GM23338 (cell line): ENCODE measurements at places on chromosomes 4 and X. TPM values are rescaled to one million over a fixed set of nuclear protein-coding genes. Genes with fewer than 3 reads are reported as not detected.

Gene IL21
- not detected in 2 replicates for total RNA-seq

Gene SPANXN3
- total RNA-seq, result not detected in 2 replicates

Gene SYNPO2
- 3.1 and 3.4 TPM in 2 replicates for total RNA-seq

Gene WNK3
- total RNA-seq, result 27.4 and 27.6 TPM in 2 replicates

Gene TREX2
- 1.7 and 4.6 TPM in 2 replicates for total RNA-seq

Gene SPANXA1
- total RNA-seq, result 0.45 TPM in 1 of 2 replicates, not detected in the other

Gene DTHD1
- not detected in 2 replicates for total RNA-seq

Gene AFM
- total RNA-seq, result not detected in 2 replicates

Gene TIGD4
- total RNA-seq, result 1.7 and 2.8 TPM in 2 replicates

Gene KIF4A
- total RNA-seq, result 27.6 and 30.6 TPM in 2 replicates

DNA sequence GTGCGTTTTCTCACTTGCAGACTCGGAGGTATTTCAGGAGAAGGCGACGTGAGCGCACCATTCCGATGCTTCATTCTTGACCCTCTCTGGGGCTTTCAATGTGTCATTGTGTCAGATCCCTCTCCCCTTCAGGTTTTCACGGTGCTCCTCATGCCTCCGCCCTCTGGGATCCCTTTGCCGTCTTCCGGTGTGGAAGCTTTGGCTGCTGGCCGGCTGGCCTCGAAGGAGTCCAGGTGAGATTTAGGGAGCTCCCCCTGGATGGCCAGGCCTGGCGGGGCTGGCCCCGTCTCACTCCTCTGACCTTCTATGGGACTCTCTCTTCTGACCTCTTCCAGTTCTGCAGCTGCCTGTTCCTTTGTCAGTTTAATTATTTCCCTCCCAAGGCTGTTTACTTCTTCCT is 12.9 kb downstream of the SOD3 start:
- no peaks in the 10 kb centered on the region for H3K27me3 ChIP-seq
- DNase-seq, result no peak
- H3K27ac ChIP-seq, result no peak overlapping the region
- no peak overlapping the region for H3K4me3 ChIP-seq
- peaks cover 8% of the 10 kb centered on the region; the same call in 1 of the 2 replicates for H3K4me1 ChIP-seq
- no peaks in the 10 kb centered on the region for H3K36me3 ChIP-seq

DNA sequence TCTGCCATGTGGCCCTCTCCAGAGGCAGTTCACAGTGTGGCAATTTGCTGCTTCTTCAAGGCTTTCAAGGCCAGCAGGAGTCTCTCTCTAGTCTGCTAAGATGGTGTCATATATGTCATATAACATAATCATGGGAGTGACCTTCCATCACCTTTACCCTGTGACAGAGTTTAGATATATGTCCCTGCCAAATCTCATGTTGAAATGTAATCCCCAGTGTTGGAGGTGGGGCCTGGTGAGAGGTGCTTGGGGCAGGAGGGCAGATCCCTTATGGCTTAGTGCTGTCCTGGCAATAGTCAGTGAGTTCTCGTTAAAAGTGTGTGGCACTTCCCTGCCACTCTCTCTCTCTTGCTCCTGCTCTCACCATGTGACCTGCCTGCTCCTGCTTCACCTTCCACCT is 252.0 kb downstream of the PALLD start:
- no peak for DNase-seq
- no peaks in the 10 kb centered on the region for H3K36me3 ChIP-seq
- no peak overlapping the region for H3K4me3 ChIP-seq
- H3K27me3 ChIP-seq, result no peaks in the 10 kb centered on the region
- no peaks in the 10 kb centered on the region for H3K4me1 ChIP-seq

DNA sequence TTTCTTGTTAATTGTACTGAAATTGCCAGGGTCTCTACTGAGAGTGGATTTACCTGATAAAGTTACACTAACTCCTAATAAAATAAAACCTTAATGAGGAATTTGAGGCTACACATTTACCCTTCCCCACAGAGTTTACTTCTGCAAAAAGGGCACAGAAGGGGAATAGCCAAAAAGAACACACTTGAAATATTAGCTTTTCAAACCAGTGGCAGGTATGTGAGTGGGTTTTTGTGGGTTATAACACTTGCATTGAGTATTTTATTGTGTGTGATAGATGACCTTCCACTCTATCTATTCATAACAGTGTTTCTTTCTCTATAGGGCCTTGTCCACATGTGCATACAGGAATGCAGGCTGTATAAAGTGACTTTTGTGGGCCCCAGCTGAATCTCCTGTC is 5.0 kb upstream of the GPR174 start:
- no peak for DNase-seq
- H3K4me3 ChIP-seq, result no peak overlapping the region
- H3K27ac ChIP-seq, result no peak overlapping the region
- no peaks in the 10 kb centered on the region for H3K4me1 ChIP-seq
- H3K36me3 ChIP-seq, result no peaks in the 10 kb centered on the region

DNA sequence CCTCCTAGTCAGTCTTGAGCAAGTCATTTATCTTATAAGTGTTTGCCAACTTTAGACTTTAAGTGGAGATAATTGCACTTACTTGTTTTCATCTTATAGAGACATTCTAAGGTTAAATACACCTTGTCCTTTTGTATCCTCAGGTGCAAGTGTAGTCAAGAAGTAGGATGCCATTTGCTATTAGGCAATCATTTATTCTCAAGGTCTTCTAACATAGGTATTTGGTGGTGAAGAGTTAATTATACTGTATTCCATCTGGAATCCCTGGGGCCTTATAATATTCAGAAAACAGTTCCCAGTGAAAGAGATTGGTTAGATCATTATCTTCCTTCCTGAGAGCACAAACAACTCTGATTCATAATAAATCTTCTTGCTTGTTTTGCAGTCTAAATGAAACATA is 23.7 kb downstream of the SULT1E1 start:
- H3K27ac ChIP-seq, result no peak overlapping the region
- no peak overlapping the region for H3K4me3 ChIP-seq
- no peaks in the 10 kb centered on the region for H3K36me3 ChIP-seq
- DNase-seq, result no peak
- H3K4me1 ChIP-seq, result 0 out of 2 replicates have a peak, but pooled peaks cover 3% of the 10 kb centered on the region
- H3K27me3 ChIP-seq, result no peaks in the 10 kb centered on the region

DNA sequence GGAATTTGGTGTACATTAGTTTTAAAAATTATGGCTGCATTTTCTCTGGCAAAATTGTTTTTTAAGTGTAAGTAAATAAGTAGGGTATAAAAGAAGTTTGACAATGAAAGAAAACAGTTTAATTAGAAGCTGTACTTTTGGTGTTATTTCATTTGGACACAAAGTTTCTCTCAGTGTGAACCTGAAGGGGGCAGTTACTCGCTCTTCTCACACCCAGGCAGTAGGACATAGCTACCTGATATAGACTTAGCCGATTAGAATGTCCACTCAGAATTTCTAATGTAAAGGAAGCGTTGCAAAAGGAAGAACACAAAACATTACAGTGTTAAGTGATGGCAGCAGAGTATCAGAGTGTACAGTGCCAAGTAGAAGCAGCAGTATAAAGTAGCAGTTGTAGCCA is 311.9 kb upstream of the TECRL start:
- 0 out of 2 replicates have a peak, but pooled peaks cover 9% of the 10 kb centered on the region for H3K4me1 ChIP-seq
- 0 out of 2 replicates have a peak, but pooled peaks cover 4% of the 10 kb centered on the region for H3K36me3 ChIP-seq
- no peak overlapping the region for H3K27ac ChIP-seq

DNA sequence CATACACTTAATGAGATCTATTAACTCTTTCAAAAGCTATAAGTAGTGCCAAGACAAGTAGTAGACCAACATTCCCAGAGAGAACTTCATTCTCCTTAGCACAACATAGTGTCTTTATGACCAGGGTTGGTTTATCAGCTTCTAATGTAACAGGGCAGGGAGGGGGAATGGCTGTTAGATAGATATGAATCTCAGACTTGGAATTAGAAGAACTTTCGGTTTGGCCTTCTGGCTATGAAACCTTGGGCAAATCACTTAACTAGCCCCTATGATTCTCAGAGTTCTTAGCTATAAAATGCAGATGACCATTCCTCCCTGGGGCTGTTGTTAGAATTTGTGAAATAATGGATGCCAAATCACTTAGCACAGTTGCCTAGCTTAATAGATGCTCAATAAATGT is 132.2 kb downstream of the SLC10A7 start:
- no peak for DNase-seq
- H3K27ac ChIP-seq, result no peak overlapping the region
- no peak overlapping the region for H3K4me3 ChIP-seq
- no peaks in the 10 kb centered on the region for H3K4me1 ChIP-seq

- no peak for DNase-seq
- H3K36me3 ChIP-seq, result no peaks in the 10 kb centered on the region
- H3K4me3 ChIP-seq, result peak overlapping the region; percentile 79
- peak overlapping the region; percentile 96 for H3K27ac ChIP-seq
- peaks cover 53% of the 10 kb centered on the region for H3K27me3 ChIP-seq
- peaks cover 27% of the 10 kb centered on the region for H3K4me1 ChIP-seq
Observed at GRCh38 chr4:186724864-186725468, 1.3 kb upstream of the FAT1 start.

DNA sequence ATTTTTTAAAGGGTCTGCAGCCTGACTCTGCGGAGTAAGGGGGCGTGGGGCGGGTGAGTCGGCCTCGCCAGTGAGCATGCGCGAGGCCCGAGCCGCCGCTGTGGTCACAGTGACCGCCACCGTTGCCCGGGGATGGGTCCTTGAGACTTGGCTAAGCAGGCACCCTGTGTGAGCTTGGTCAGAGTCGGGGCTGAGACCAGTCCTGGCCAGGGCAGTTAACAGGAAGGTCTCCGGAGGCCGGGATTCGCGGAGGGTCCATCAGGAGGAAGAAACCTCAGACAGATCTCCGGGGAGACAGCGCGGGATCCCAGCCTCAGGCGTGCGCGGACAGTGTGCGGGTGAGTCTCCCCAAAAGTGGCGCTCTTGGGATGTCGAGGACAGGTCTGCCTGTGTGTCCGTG is 1384.4 kb upstream of the PCDH10 start:
- no peaks in the 10 kb centered on the region for H3K27me3 ChIP-seq
- no peaks in the 10 kb centered on the region for H3K4me1 ChIP-seq
- no peaks in the 10 kb centered on the region for H3K36me3 ChIP-seq

GRCh38 chrX:10906866-10907265 is 204.3 kb upstream of the HCCS start:
- no peak for DNase-seq
- H3K4me3 ChIP-seq, result no peak overlapping the region
- H3K27me3 ChIP-seq, result no peaks in the 10 kb centered on the region
- no peaks in the 10 kb centered on the region for H3K4me1 ChIP-seq

GRCh38 chr4:88746206-88746605 is 48.6 kb upstream of the NAP1L5 start:
- no peaks in the 10 kb centered on the region for H3K27me3 ChIP-seq
- 0 out of 2 replicates have a peak overlapping the region, but pooled peaks have one; percentile 16 for H3K27ac ChIP-seq
- H3K4me1 ChIP-seq, result peaks cover 15% of the 10 kb centered on the region
- no peak overlapping the region for H3K4me3 ChIP-seq

- DNase-seq, result no peak
- no peaks in the 10 kb centered on the region for H3K4me1 ChIP-seq
- no peaks in the 10 kb centered on the region for H3K27me3 ChIP-seq
- no peak overlapping the region for H3K4me3 ChIP-seq
Observed at GRCh38 chrX:10856797-10857196, 236.4 kb upstream of the MID1 start.

DNA sequence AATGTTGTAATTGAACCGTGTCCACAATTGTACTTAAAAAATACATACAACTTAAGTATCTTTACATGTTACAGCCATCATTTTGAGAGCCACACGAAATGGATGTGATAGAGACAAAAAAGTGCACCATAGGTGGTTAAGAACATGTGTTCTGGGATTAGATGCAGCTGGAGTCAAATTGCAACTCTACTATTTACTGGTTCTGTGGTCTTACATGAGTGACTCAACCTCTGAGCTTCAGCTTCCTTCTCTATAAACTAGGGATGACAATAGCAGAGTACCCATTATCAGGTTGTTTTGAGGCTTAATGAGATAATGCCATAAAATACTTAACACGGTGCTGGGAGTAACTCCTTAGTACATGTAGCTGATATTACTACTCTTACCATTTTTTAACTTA is 130.4 kb downstream of the IDS start:
- no peaks in the 10 kb centered on the region for H3K4me1 ChIP-seq
- H3K27me3 ChIP-seq, result no peaks in the 10 kb centered on the region
- H3K4me3 ChIP-seq, result no peak overlapping the region
- no peaks in the 10 kb centered on the region for H3K36me3 ChIP-seq
- DNase-seq, result no peak
- no peak overlapping the region for H3K27ac ChIP-seq

DNA sequence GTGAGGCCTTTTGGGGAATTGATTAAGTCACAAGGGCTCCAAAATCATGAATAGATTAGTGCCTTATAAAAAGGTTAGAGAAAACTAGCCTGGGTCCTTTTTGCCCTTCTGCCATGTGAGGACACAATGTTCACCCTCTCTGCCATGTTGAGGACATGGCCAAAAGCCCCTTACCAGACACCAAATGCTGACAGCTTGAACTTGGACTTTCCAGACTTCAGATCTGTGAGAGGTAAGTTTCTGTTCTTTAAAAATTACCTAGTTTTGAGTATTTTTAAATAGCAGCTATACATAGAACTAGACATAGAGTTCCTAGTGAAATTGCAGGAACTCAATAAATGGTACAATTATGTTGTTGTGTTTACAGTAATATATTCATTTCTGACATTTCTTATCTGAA is 1214.4 kb downstream of the ADGRL3 start:
- no peaks in the 10 kb centered on the region for H3K4me1 ChIP-seq
- DNase-seq, result no peak
- H3K27me3 ChIP-seq, result no peaks in the 10 kb centered on the region

- no peak overlapping the region for H3K4me3 ChIP-seq
- no peaks in the 10 kb centered on the region for H3K4me1 ChIP-seq
- no peak overlapping the region for H3K27ac ChIP-seq
- H3K27me3 ChIP-seq, result no peaks in the 10 kb centered on the region
- DNase-seq, result no peak
- H3K36me3 ChIP-seq, result no peaks in the 10 kb centered on the region
Observed at GRCh38 chrX:150063138-150063518, 124.8 kb upstream of the EOLA2 start.

DNA sequence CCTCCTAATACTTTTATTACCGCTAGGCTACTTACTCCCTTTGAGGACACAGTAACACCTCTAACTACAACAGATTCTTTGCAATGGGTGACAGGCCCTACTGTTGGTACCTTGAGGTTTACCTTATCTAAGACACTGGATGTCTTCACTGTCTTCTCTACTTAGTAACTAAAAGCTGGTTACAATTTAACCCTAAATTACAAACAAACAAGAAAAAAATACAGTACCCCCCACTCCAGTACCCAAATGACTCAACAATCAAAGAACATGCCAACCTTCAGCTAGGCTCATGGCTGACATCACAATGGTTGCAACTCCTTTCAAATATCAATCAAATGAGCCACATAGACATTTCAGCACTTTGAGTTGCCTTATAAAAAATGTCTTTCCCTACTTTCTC is 198.0 kb downstream of the GUCY2F start:
- H3K27me3 ChIP-seq, result no peaks in the 10 kb centered on the region
- DNase-seq, result no peak
- no peak overlapping the region for H3K4me3 ChIP-seq
- H3K36me3 ChIP-seq, result no peaks in the 10 kb centered on the region
- H3K4me1 ChIP-seq, result peaks cover 3% of the 10 kb centered on the region; the same call in 1 of the 2 replicates

DNA sequence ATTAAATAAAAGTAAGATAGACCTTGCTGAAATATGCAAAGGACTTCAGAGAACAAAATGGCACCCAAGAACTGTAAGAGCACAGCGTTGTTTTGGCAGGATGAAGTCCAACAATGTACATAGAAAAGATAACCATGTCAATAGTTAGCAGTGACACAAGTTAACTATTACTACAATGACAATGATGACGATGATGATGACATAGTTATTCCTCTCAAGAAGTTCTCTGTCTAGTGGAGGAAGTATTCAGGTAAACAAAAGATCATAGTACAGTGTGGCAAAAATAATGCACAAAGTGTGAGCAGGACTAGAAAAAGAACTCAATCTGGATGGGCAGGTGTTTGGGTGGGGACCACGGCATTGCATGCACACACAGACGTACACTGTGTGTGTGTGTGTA is 75.3 kb upstream of the STIM2 start:
- no peak overlapping the region for H3K27ac ChIP-seq
- DNase-seq, result no peak
